ENCODE measurements at places on chromosomes 1 and 21. TPM values are rescaled to one million over a fixed set of nuclear protein-coding genes. Genes with fewer than 3 reads are reported as not detected.
A peak's percentile ranks its signal among the peaks of the same experiment; 100 is the strongest.

RGS1 gene
- total RNA-seq: 1.6 TPM

TAS1R3 gene
- 0.10 TPM for total RNA-seq

RGS8 gene
- total RNA-seq: not detected

SERTAD4 gene
- total RNA-seq: 0.48 TPM

HSD17B7 gene
- total RNA-seq: 1.6 TPM

SLC16A4 gene
- total RNA-seq: 0.98 TPM

RAP1GAP gene
- total RNA-seq: 0.21 TPM

FCRL4 gene
- total RNA-seq: not detected

DNASE2B gene
- 0.50 TPM for total RNA-seq

ADORA3 gene
- total RNA-seq: 2.0 TPM

DNA sequence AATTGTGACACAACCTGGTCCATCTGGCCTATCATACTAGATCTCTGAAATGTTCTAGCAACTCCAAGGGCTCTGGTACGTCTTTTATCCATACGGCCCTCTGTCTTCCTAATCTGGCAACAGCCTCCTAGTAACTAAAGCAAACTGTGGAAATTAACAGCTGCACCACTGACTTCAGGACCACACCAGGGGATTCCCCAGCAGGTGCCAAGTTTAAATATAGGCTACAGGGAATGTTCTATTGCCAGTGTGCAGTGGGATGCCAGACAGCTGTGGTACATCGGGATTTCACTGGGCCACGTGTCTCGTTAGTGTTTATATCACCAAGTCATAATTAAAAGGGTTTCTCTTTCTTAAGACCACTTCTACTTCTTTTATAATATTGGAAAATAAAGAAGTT is 94.3 kb downstream of the RGS2 start:
- no peak for DNase-seq

DNA sequence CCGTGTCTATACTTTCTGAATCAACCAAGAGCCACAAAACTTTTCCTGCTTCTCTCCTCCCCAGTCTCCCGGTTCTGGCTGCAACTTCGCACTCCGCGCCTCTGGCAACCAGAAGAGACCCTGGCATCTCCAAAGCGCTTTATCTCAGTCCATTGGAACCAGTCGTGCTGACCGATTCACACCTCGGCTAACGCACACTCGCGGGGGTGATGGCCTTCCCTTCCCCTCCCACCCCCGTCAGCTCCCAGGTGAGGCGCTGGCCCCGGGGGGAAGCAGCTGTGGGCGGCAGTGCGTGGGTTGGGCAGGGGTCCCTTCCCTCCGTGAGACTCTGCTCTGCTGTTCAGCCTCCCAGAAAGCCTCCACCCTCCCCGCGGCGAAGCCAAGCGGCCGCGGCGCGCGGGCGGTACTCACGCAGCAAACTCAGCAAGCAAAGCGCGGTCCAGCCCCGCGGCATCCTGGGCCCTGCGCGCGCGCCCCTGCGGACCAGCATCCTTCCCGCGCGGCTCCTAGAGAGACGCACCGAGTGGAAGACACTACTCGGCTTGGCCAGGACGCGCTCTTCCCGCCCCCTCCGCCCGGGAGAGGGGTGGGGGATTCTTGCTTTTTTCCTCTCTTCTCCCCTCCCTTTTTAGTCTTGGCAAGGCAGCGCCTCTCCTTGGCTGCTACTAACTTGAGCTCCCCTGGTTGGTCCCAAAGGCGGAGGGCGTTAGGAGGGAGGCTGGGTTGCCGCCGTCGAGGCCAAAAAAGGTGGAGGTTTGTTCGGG is at the start of gene CD34:
Gene CD34 (minus strand): TSS at position 535 of the 764 bp plus-strand sequence. CDS start 45 bp downstream, at position 490.
- DNase-seq: peak; percentile 67

GRCh38 chr1:184965944-184966860 is 8.1 kb downstream of the NIBAN1 start:
- DNase-seq: no peak

- peak; percentile 88 for DNase-seq
Measured at GRCh38 chr1:170670802-170671628, 7.1 kb downstream of the PRRX1 start.

GRCh38 chr1:96714881-96715280 is 6.7 kb upstream of the PTBP2 start:
- DNase-seq: no peak

DNA sequence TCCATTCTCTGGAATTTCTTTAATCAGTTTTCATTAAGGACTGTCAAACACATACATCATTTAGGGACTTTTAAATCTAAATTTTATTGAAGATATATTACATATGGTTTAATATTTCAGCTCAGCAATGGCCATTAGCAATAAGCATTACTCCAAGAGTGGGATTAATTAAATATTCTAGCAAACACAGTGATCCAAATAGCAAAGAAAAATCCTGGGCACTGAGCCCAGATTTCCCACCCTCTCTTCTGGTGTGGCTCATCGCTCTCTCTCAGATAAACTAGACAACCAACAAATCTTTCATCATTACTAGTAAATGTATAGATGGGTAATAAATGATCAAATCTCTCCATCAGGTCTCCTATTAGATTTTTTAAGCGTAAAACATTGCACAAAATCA is 53.5 kb upstream of the FOXD3 start:
- DNase-seq: no peak

- no peak for DNase-seq
Measured at GRCh38 chr1:213484333-213484732, 433.3 kb downstream of the RPS6KC1 start.

DNA sequence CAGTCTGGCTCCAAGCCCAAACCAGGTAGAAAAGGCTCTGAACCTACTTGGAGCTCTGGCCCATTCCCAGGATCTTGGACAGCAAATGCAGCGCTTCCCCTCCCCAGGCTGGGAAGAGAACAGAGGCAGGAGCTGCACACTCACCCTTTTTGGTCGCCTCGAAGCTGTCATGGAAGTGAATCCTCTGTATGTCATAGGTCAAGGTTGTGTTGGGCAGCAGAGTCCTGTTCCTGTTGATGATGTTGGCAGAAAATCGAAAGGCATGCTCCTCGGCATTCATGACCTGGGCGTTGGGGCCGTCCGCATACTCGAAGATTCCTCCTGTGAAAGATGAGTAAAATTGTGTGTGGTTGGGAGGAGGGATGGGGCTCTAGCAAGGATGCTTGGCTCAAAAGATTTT is 143.5 kb downstream of the GRIK3 start:
- DNase-seq: no peak

DNA sequence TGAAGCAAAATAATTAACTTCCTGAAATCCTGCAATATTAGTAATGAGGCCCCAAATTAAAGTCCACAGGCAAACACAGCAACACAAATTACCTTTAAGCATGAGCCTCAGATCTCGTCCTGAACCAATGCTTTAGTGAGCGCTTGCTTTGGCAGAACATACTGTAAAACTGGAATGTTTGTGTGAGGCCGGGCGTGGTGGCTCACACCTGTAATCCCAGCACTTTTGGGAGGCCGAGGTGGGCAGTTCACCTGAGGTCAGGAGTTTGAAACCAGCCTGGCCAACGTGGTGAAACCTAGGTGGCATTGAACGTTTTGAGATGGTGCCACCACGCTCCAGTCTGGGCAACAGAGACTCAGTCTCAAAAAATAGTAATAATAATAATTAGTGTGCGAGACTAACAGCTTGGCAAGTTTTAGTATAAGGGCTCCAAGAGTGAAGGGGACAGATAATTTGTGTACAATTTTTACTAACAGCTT is 17.8 kb downstream of the SFPQ start:
- no peak for DNase-seq

GRCh38 chr1:5415606-5416005 is 576.6 kb downstream of the NPHP4 start:
- no peak for DNase-seq

DNA sequence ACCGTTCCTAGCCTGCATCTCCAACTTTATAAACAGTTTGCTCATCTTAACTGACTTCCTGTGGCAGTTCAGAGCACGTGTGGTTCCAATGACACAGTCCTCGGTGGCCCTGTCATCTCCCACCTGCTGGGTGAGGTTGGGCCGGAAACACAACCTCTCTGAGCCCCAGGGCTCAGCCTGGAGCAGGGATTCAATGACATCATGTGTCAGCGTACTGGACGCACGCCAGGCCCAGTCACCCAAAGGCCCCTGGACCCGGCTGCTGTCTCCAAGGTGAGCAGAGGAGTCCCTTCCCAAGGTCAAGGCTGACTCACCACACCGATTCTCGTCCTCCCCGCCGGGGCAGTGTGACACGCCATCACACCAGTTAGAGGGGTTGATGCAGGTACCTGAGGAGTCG is 19.9 kb downstream of the TMPRSS2 start:
- no peak for DNase-seq

GRCh38 chr1:210655511-210655910 is 326.8 kb downstream of the HHAT start:
- DNase-seq: no peak

DNA sequence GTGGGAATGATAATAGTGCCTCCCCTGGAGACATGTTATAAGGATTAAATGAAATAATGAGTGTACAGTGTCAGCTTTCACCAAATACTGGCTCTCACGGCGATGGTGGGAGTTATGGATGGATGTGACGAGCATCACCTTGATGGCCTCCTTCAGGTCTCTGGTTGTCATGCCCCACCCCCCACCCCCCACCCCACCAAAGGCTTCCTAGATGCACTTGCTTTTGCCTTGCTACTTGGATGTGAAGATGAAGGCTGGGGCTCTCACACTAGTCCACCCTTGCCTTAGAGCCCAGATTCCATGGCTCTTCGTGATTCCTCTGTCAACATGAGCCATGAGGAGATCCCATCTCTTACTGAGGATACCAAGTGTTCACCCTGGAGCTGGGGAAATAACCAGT is 412.3 kb downstream of the NPHP4 start:
- DNase-seq: no peak

DNA sequence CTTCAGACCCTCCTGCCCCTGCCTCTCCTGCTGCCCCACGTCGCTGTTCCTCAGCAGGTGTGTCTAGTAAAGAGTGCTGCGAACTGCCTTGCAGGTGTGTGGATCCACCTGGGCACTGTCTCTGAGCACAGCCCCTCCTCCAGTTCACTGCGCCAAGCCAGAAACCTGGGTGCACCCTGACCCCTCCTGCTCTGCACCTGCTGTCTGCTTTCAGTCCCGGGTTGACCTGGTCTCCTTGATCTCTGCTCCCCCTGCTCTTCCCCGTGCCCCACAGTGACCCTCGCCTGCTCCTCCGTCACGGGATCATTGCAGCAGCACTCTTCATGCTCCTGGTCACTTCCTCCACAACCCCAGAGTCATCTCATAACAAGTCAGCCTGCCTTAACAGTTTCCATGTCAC is 6.5 kb downstream of the A3GALT2 start:
- no peak for DNase-seq

DNA sequence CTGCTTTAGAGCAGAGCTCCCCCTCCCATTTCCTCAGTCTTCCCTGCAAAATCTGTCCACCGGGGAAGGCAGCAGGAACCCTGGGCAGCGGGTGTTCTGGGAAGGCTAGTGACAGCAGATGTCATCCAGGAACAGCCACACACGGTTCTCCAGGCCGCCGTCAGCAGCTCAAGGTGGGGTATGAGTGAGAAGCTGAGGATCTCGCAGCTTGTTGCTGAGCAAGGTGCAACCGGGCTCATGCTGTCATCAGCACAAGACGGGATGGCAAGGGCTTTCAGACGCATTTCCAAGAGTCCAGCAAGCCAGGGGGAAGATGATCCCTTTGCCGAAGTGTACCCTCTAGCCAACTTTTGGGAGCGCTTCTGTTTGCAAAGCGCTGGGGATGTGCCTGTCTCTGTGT is 23.0 kb upstream of the SPSB1 start:
- DNase-seq: no peak

DNA sequence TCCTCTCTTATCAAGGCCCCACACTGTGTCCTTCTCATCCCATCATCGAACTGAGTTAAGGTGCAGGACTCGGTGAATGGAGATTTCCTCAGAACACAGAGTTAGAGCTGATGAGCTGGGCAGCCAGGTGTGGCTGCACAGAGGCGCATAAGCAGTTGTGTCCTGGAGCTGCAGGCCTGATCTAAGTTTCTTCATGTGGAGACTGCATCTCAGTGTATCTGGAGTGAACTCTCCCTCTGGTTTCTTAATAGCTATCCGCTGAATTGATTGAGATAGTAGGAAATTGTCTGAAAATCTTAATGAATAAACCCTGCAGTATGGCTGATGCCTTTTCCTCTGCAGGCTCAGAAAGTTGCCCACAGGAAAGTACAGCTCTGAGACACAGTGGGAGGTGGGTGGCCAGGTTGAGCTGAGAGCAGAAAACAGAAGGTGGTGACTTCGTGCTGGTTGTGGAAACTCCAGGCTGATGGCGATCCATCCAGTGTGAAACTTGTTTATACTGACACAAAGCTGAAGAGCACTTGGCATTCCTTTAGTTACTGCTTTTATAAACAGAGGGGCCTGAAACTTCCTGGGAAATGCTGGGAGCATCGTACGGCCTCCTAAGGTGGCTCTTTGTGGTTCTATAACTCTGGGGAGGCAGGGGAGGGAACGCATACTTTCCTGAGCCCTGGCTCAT is 67.4 kb upstream of the F3 start:
- no peak for DNase-seq

GRCh38 chr1:180923887-180924286 is 11.2 kb downstream of the KIAA1614 start:
- DNase-seq: no peak

DNA sequence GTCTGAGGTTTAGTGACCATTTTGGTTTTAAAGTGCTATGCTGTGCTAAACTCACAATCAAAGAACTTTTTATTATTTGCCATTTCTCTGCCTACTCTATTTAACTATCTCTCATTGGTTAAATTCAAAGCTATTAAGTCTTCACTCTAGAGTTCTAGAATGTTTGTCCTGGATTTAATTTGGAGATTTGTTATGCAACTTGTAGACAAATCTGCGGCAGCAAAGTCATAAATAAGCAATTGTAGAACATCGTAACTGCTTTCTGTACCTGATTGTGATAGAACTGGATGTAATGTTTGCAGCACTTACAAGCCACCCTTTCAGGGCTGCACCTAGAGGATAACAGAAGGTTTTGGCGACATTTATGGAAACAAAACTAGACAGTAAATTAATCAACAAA is 566.5 kb upstream of the ADGRL2 start:
- DNase-seq: no peak

- no peak for DNase-seq
Measured at GRCh38 chr21:34255073-34255472, 108.7 kb upstream of the KCNE2 start.

DNA sequence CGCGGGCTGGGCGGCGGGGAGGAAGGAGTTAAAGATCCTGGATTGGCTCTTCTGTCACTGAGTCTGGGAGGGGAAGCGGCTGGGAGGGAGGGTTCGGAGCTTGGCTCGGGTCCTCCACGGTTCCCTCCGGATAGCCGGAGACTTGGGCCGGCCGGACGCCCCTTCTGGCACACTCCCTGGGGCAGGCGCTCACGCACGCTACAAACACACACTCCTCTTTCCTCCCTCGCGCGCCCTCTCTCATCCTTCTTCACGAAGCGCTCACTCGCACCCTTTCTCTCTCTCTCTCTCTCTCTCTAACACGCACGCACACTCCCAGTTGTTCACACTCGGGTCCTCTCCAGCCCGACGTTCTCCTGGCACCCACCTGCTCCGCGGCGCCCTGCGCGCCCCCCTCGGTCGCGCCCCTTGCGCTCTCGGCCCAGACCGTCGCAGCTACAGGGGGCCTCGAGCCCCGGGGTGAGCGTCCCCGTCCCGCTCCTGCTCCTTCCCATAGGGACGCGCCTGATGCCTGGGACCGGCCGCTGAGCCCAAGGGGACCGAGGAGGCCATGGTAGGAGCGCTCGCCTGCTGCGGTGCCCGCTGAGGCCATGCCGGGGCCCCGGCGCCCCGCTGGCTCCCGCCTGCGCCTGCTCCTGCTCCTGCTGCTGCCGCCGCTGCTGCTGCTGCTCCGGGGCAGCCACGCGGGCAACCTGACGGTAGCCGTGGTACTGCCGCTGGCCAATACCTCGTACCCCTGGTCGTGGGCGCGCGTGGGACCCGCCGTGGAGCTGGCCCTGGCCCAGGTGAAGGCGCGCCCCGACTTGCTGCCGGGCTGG is at the start of gene NPR1:
Gene NPR1 (plus strand): TSS at position 170 of the 818 bp plus-strand sequence. CDS start 421 bp downstream, at position 591.
- DNase-seq: peak; percentile 79

GRCh38 chr1:225882694-225883615 is 775 bp upstream of the TMEM63A start:
- peak; percentile 71 for DNase-seq
